Spleen (tissue), 13 donors: ENCODE measurements at places on chromosomes 16 and 17. TPM values are rescaled to one million over a fixed set of nuclear protein-coding genes. Genes with fewer than 3 reads are reported as not detected.

- no peaks in the 10 kb centered on the region for H3K27me3 ChIP-seq
- no peaks in the 10 kb centered on the region for H3K36me3 ChIP-seq
- peaks cover 14% of the 10 kb centered on the region for H3K4me1 ChIP-seq
- DNase-seq = no peak
- no peak overlapping the region for H3K4me3 ChIP-seq
These were observed 3.3 kb downstream of the TMEM94 start for GRCh38 chr17:75459590-75460267.

- H3K36me3 ChIP-seq = no peaks in the 10 kb centered on the region
- no peaks in the 10 kb centered on the region for H3K4me1 ChIP-seq
- H3K27ac ChIP-seq = no peak overlapping the region
- H3K27me3 ChIP-seq = no peaks in the 10 kb centered on the region
These were observed 502.2 kb upstream of the CA10 start for GRCh38 chr17:52660692-52661091.

GRCh38 chr16:68749432-68749831 is 12.3 kb downstream of the CDH1 start:
- DNase-seq = no peak
- no peak overlapping the region for H3K27ac ChIP-seq
- H3K4me3 ChIP-seq = no peak overlapping the region
- no peaks in the 10 kb centered on the region for H3K27me3 ChIP-seq
- no peaks in the 10 kb centered on the region for H3K4me1 ChIP-seq

GRCh38 chr17:30414486-30414885 is 35.8 kb downstream of the CPD start:
- no peaks in the 10 kb centered on the region for H3K4me1 ChIP-seq
- no peak overlapping the region for H3K4me3 ChIP-seq
- DNase-seq = no peak
- H3K36me3 ChIP-seq = no peaks in the 10 kb centered on the region
- no peaks in the 10 kb centered on the region for H3K27me3 ChIP-seq

Gene CCDC200
- not detected for total RNA-seq

Gene NAGS
- 1.0 TPM for total RNA-seq

DNA sequence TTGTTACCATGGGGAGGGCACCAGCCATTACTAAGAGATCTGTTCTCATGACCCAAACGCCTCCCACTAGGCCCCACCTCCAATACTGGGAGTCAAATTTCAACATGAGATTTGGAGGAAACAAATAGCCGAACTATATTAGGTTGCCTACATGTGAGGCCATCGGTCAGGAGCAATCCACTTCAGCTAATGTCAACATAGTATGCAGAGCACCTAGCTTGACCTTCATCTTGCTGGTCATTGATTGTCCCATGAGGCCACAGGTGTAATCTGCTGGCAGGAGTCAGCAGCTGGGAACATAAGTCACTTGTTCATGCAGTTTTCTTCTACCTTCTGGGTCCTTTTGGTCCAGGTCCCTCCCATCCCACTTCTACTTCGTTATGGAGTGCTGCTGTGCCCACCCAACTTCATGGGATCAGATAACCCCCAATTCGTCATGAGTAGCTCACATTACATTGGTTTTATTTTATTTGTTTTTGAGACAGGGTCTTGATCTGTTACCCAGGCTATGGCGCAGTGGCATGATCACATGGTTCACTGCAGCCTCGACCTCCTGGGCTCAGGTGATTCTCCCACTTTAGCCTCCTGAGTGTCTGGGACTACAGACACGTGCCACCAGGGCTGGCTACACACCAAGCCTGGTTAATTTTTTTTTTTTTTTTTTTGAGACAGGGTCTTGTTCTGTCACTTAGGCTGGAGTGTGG is 5.9 kb upstream of the KPNA2 start:
- H3K4me1 ChIP-seq = peaks cover 4% of the 10 kb centered on the region
- no peak for DNase-seq
- no peak overlapping the region for H3K4me3 ChIP-seq
- H3K27ac ChIP-seq = no peak overlapping the region
- no peaks in the 10 kb centered on the region for H3K36me3 ChIP-seq

DNA sequence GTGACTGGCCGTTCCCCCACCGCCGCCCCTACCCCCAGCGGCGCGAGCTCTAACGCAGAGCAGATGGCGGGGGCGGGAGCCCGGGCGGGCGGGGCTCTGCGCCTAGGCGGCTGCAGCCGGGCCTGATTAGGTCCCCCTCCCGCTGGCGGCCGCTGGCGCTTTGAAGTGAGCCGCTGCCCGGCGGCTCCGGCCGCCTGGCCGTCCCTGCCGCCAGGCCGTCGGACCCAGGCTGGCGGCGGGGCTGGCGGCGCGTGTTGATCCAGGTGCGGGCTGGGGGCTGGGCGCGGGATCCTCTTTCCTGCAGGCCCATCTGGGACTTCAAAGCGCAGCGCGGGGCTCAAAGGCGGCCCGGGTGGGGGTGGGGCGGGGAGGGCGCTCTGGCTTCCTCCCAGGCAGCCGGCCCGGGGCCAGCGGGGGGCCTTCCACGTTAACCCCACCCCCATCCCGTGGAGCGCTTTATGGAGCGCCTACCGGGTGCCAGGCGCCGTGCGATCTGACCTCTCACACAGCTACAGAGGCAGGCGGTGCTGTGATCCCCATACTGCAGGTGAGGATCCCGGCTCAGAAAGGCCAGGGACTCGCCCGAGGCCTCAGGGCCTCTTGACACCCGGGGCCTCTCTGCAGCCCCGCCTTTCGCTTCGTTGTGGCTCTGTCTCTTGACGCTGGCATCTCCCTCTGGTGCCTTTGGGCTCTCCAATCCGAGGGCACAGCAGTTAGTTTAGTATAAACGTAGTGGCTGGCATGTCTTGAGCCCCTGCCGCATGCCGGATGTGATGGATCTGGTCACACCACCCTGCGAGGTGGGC is 80.0 kb upstream of the NKD1 start:
- DNase-seq = no peak
- H3K36me3 ChIP-seq = no peaks in the 10 kb centered on the region
- peak overlapping the region; percentile 35 for H3K4me3 ChIP-seq

Gene SGCA
- total RNA-seq = not detected

DNA sequence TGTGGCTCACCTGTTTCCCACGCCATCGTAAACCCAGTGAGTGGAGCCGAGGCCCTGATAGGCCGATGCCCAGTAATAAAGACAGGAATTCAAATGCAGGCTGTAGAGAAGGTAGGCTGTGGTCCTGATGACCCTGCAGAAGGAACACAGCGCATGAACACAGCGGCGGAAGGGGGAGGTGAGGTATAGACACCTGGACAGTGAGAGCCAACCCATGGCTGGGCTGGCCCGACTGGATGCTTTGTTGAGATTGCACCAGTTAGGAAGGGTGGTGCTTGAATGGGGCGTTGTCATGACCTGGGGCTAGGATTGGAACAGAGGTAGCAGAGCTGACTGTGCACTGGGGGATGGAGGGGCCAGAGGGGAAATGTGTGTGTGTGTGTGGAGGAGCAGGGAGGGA is 59.2 kb downstream of the CNGB1 start:
- H3K36me3 ChIP-seq = no peaks in the 10 kb centered on the region
- no peaks in the 10 kb centered on the region for H3K4me1 ChIP-seq
- no peak overlapping the region for H3K4me3 ChIP-seq
- no peak overlapping the region for H3K27ac ChIP-seq

Gene ZNRF1
- total RNA-seq = 3.9 TPM

- H3K36me3 ChIP-seq = no peaks in the 10 kb centered on the region
- H3K27me3 ChIP-seq = no peaks in the 10 kb centered on the region
- no peak for DNase-seq
These were observed 331.4 kb downstream of the GRIN2A start for GRCh38 chr16:9850817-9851216.

DNA sequence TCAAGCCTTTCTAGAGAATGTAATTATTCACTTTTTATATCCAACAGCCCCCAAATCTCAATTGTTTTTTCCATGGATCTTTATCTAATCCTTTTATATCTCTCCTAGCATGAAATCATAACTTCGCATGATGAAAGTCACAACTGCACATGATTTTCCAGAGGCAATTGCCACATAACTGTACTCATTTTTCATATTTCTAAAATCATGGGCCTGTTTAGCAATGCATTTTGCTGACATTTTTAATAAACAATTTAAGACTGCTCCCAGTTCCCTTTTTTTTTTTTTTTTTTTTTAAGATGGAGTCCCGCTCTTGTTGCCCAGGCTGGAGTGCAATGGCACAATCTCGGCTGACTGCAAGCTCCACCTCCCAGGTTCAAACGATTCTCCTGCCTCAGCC is 83.5 kb downstream of the VMP1 start:
- peaks cover 42% of the 10 kb centered on the region for H3K4me1 ChIP-seq
- H3K36me3 ChIP-seq = no peaks in the 10 kb centered on the region
- DNase-seq = no peak
- peak overlapping the region; percentile 70 for H3K27ac ChIP-seq
- no peak overlapping the region for H3K4me3 ChIP-seq
- H3K27me3 ChIP-seq = no peaks in the 10 kb centered on the region

DNA sequence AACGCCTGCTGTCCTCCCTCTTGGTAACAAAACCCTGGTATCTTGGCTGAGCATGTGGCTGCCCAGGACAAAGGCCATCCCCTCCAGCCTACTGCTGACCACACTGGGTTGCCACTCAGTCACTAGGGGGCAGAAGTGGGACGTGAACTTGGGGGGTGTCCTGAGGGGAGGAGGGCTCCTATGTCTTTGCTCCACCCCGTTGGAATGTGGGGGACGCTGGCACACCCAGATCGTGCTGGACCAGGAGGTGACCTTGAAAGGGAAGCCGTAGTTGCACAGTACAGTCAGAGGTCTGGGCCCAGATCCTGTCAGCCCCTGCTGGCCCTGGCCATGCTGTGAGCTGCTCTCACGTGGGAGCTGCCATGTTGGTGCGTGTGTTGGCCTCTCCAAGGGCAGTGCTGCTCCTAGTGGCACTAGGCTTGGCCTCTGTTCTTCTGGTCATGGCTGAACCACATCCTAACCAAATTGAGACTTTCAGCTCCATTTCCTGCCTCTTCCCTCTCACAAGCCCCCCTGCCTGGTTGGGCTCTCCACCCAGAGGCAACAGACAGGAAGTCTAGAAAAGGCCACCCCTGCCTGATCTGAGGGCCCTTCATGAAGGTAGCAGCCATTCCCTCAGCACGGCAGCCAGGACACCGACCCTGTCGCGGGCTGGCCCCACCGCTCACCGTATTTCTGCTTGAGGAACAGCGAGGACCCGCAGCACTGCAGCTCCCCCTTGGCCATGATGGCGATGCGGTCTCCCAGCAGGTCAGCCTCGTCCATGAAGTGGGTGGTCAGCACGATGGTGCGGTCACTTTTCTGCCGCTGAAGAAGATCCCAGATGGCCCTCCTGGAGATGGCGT is 29.0 kb upstream of the RNPS1 start:
- no peak overlapping the region for H3K4me3 ChIP-seq
- no peak for DNase-seq
- H3K36me3 ChIP-seq = no peaks in the 10 kb centered on the region
- no peaks in the 10 kb centered on the region for H3K4me1 ChIP-seq

DNA sequence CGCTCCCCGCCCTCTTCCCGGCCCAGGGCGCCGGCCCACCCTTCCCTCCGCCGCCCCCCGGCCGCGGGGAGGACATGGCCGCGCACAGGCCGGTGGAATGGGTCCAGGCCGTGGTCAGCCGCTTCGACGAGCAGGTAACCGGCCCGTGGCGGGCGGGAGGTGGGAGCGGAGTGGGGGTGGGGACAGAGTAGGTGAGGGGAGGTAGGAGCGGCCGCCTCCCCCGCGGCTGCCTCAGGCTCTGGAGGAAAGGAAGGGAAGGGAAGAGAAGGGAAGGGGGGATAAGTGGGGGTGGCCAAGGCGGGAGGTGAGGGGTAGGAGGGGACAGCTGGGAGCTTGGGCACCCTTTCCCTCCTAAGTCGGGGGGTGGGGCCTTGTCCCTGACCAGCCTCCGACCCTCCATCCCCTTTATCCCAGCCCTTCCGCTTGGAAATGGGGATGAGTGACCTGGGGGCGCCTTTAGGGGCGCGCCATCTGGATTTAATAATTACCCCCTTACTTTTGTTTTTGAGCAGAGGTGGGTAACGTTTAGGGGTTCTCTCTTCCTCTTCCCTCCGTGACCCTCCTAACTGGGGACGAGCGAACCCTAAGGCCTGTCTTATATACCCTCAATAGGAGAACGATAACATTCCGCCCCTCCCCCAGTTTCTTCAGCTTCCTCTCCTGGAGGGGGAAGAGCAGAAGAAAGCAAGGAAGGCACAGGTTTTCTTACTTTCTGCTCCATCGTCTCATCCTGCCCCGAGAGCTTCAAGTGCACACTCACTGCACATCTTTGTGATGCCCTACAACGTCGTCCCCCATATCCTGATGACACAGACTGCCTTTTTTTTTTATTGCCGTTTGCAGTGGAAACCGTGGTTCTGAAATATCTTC is 694 bp downstream of the NF1 start:
- peak; percentile 88 for DNase-seq
- no peaks in the 10 kb centered on the region for H3K27me3 ChIP-seq
- peak overlapping the region; percentile 83 for H3K4me3 ChIP-seq
- H3K27ac ChIP-seq = peak overlapping the region; percentile 82
- H3K4me1 ChIP-seq = peaks cover 28% of the 10 kb centered on the region

Gene FSCN2
- 4.0 TPM for total RNA-seq

- no peak for DNase-seq
- no peak overlapping the region for H3K27ac ChIP-seq
- no peaks in the 10 kb centered on the region for H3K27me3 ChIP-seq
- peaks cover 59% of the 10 kb centered on the region for H3K4me1 ChIP-seq
- no peaks in the 10 kb centered on the region for H3K36me3 ChIP-seq
These were observed 19.0 kb downstream of the PIK3R5 start for GRCh38 chr17:8946476-8946875.

Gene UBALD2
- total RNA-seq = 28.9 TPM

Gene KRTAP4-9
- not detected for total RNA-seq

DNA sequence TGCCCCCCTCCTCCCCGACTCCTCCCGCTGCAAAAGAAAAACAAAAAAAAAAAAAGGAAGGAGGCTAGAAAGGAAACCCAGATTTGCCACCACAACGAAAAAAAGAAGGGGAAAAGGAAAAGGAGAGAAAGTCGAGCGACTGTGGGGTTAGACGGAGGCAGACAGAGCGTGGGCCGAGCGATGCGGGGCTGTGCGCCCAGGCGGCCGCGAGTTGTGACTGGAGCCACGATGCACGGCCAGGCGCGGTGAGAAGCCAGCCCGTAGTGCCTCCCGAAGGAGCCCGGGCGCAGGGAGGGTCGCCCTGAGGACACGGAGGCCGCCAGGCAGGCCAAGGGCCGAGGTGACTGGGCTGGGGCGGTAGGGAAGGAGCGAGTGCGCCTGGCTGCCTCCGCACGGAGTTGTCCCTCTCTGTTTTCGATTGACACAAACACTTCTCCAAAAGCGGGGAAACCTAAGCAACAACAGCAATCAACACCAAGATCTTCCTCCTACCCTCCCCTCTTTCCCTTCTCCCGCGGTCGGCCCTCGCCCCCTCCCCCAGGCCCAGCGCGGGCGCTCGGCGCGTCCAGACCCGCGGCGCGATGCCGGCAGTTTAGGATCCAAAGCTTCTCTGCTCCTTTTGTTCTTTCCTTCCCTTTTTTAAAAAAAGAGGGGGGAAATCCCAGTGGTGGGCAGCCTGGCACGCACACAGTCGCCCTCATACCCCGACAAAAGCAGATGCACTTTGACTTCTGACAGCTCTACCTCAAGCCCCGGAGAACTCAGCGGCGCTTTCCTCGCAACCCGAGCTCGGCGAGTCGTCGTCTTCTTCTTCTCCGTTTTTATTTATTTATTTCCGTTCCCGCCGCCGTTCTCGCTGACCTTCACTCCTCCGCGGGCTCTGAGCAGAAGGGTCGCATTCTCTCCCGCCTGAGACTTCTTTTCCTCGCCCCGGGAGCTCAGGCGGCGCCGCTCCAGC is at the start of gene LHX1:
TSS of gene LHX1 (plus strand) at position 475 of the 958 bp plus-strand sequence. CDS start 723 bp downstream, outside the sequence.
- peaks cover 57% of the 10 kb centered on the region for H3K27me3 ChIP-seq
- no peak within 1 kb of the TSS for H3K27ac ChIP-seq
- H3K4me1 ChIP-seq = peaks cover 81% of the 10 kb centered on the region
- no peak for DNase-seq
- no peak within 1 kb of the TSS for H3K4me3 ChIP-seq

- H3K4me3 ChIP-seq = no peak overlapping the region
- no peaks in the 10 kb centered on the region for H3K27me3 ChIP-seq
- no peak overlapping the region for H3K27ac ChIP-seq
These were observed 17.5 kb upstream of the IL21R start for GRCh38 chr16:27384425-27384824.
